ENCODE measurements at places on chromosomes 3 and 15.

- no peak for DNase-seq
Observed at GRCh38 chr3:137948400-137949072, 61.4 kb upstream of the CLDN18 start.

DNA sequence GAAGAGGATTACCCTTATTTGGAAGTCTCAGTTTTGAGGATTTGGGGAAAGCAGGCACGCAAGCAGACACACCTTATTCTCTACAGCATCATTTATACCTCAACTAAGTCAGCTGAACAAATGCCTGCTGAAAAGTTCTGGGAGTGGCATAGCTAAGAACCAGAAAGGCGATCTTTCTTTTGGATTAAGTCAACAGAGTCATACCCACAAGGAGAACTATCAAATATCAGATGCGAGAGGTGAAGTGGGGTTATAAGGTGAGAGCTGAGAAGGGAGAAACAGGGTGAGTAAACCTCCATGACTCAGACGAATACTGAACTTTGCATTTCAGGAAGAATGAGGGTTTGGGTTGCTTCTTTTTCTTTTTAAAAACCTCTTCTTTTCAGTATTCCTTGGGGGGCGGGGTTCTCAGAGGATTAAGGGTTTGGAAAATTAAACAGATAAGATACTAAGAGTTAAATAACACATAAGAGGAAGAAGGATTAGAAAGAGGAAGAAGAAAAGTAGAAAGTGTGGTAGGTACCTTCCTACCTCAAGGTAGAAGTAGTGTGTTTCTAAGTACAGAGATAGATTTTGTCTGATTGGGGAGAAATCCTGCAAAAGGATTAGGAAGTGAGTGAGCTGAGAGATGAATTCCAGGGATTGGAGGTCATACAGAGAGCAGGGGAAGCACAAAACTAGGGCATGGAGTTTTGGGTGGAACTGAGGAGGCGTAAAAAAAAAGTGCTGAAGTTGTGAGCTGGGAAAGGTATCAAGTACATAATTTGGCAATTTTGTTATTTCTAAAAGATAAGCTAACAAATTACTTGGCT, 41.3 kb upstream of the ICE2 start:
- DNase-seq: no peak

DNA sequence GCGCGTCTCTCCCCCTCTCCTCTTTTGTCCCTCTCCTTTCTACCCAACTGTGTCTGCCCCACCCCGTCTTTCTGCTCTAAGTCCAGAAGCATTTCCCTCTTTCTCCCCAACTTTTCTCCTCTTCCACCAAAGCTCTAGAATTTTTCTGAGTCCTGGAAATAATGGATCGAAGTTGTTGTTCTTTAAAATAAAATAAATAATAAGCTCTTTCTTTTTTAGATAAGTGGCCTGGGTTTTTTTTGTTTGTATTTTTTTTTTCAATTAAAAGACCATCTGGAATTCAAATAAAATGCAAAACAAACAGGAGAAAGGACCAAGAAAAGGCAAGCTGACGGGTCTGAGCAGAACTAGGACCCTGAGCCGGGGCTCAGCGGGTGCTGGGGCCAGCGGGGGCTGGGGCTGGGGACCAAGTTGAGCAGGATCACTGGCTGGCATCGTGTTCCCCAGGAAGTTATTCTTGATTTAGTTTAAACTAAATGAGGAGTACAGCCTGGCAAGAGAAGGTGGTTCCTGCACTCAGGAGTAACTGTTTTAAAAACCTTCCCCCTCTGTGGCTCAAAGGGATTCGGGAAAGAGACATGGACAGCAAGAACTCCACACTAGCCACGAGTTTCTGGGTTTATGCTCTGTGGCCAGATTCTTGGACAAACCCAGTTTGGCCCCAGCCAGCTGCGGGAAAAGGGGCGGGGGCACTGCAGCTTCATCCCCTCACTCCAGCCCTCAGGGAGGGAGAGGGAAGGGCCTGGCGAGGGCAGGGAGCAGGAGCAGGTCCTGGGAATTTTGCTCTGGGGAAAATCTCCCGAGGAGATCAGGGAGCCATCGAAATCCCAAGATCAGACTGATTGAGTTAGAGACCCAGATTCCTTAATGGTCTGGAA, 8.4 kb downstream of the GATA2 start:
- DNase-seq: no peak

GRCh38 chr3:37907371-37907770, 45.7 kb downstream of the CTDSPL start:
- DNase-seq: no peak

All from stimulated activated CD4-positive, alpha-beta T cell treated with anti-CD3 and anti-CD28 coated beads, Interleukin-15, amount 100 ng/mL, for 1 hour (primary cell).